ENCODE measurements at places on chromosomes 2 and 18.
A peak's percentile ranks its signal among the peaks of the same experiment; 100 is the strongest.

GRCh38 chr18:27699137-27699536 lies 477.8 kb downstream of the CDH2 start:
- ATAC-seq, result no peak

DNA sequence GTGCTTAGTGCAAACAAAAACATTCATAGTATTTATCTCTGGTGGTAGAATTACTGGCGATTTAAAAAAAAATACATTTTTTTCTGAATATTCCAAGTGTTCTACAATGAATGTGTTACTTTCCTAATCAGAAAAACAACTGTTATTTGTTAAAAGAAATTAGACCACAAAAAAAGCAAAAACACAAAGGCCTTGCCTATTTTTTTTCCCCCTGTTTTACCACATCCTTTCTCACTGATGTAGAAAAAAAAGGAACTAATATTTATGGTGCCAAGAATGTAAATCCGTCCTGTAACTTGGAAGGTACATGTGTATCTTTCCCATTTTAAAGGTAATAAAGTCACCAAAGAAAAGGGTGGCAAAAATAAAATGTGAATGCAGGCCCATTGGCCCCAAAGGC lies 28.4 kb upstream of the MGAT4A start:
- no peak for ATAC-seq

- ATAC-seq, result no peak
Observed at GRCh38 chr2:66995636-66996035, 401.5 kb upstream of the ETAA1 start.

GRCh38 chr2:205800773-205801172 lies 118.5 kb downstream of the NRP2 start:
- no peak for ATAC-seq

DNA sequence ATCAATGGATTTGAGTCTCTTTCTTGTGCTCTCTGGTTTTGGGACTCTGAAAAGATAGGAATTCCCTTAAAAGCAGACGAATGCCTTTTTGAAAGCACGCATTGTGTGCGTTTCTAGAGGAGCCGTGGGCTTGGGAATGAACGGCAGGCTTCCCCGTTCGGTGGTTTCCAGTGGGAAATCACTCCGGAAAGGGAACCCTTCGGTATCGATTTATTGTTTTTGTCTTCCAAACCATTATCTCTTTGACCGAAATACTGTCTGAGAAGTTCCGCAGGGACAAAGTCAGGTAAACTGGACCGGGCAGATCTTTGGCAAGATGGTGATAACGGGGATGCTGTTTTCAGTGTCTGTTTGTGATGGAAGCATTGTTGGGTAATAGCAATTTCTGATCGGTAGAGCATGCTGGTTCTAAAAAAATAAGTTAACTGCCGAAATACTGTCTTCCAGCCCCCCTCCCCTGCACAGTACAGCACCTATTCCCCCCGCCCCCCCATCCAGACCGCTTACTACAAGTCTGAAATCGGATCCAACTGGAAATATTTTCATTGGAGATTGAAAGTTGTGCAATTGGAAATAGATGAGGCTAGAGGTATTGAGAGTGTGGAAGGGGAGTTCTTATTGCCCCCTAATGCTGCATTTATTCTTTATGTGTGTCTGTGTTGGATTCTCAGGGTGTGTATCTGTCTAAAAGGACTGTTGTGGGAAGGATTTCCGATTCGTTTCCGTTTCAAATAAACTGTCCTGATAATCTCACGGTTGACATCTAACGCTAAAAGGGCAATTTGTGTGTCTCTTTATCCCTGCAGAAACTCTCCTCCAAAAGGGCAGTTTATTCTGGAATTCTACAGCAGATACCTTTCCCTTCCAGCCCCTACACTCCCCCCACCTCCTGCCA lies 635 bp downstream of the SETBP1 start:
- ATAC-seq, result peak; percentile 9

DNA sequence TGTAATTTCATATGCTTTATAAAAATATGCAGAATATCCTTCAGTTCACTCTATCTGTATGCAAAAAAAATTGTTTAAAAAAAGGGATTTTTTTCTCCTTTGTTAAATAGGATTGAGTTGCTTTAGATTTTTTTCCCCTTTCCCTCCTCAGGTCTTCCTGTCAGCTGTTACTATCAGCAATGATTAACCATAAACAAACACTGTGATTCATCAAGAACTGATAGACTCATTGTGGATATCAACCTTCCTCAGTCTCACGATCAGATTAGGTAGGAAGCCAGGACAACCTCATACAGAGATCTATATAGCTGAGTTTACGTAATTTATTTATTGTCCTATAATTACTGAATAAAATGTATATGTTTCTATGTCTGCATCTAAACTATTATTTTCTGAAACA lies 2136.2 kb upstream of the CELF4 start:
- no peak for ATAC-seq
